Osteocyte (in vitro differentiated cells): ENCODE measurements at places on chromosomes 1 and 21. TPM values are rescaled to one million over a fixed set of nuclear protein-coding genes. Genes with fewer than 3 reads are reported as not detected.
A peak's percentile ranks its signal among the peaks of the same experiment; 100 is the strongest.

PDPN gene
- total RNA-seq = not detected in 2 replicates

OR10J1 gene
- not detected in 2 replicates for total RNA-seq

AMY1A gene
- not detected in 2 replicates for total RNA-seq

GRCh38 chr1:204579681-204580080 lies 63.5 kb downstream of the MDM4 start:
- H3K27me3 ChIP-seq = no peaks in the 10 kb centered on the region
- peaks cover 7% of the 10 kb centered on the region for H3K4me1 ChIP-seq
- H3K4me3 ChIP-seq = no peak overlapping the region
- H3K27ac ChIP-seq = no peak overlapping the region

DNA sequence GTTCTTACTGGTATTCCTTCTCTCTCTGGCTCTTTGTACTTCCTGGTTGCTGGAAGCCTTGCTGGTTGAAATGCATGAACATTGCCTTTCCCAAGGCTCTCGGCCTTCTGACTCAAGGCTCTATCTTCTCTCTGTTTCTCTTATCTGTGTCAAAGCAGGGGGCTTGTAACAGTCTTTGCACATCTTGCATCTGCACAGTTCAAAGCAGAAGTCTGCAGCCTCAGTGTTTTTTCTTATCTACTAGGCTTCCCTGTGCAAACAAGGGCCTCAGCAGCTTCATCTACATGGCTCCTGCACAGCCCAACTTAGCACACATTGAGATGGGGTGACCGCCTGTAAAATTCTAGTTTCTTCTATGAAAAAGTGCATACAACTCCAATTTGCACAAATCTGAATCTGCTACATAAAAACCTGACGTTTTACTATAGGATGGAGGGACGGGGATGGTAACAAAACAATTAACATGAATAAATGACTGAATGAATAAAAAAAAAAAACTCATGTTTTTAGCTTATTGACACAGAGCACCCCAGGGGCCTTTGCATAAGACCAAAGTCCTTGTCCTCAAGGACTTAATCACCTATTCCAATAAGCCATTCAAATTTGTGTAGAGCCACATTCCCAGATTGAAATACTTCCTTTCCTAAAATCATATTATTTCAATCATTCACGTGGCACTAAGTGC lies 458.3 kb downstream of the LMO4 start:
- no peaks in the 10 kb centered on the region for H3K36me3 ChIP-seq
- H3K4me3 ChIP-seq = no peak overlapping the region
- H3K27me3 ChIP-seq = no peaks in the 10 kb centered on the region
- H3K27ac ChIP-seq = no peak overlapping the region

- H3K27me3 ChIP-seq = no peaks in the 10 kb centered on the region
- peaks cover 2% of the 10 kb centered on the region for H3K36me3 ChIP-seq
- no peak for DNase-seq
- peak overlapping the region; percentile 56 for H3K4me3 ChIP-seq
- peaks cover 9% of the 10 kb centered on the region for H3K4me1 ChIP-seq
Measured at GRCh38 chr1:228415221-228415620, 1.4 kb downstream of the TRIM17 start.

GRCh38 chr1:33055210-33056008 lies 18.7 kb upstream of the AK2 start:
- peaks cover 15% of the 10 kb centered on the region for H3K4me1 ChIP-seq
- H3K36me3 ChIP-seq = no peaks in the 10 kb centered on the region
- no peak overlapping the region for H3K27ac ChIP-seq
- H3K4me3 ChIP-seq = no peak overlapping the region
- no peaks in the 10 kb centered on the region for H3K27me3 ChIP-seq

DNA sequence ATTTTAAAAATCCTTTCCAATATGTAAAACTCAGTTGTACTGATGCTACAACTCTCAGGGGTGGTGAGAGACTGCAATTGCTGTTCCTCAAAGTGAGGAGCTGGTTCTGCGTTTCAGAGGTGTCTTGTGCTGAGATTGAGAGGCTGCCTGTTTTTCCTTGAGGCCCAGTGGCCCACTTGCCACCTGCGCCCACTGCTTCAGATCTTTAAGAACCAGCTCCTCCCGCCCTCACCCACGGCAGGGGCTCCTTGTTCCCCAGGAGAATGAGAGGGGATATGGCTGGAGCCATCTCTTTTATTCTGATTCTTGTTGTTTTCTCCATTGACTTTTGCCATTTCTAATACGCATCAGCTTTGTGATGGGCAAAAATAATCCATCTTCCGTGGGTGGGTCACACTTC lies 45.5 kb downstream of the EVA1C start:
- no peak for DNase-seq
- no peak overlapping the region for H3K4me3 ChIP-seq
- no peaks in the 10 kb centered on the region for H3K36me3 ChIP-seq
- H3K27me3 ChIP-seq = no peaks in the 10 kb centered on the region

- no peak for DNase-seq
- no peaks in the 10 kb centered on the region for H3K36me3 ChIP-seq
- H3K4me1 ChIP-seq = peaks cover 3% of the 10 kb centered on the region
- H3K4me3 ChIP-seq = no peak overlapping the region
- no peak overlapping the region for H3K27ac ChIP-seq
Measured at GRCh38 chr1:175317309-175317708, 124.7 kb upstream of the KIAA0040 start.
